ENCODE measurements at places on chromosomes 1 and 21.

- no peak for DNase-seq
Measured at GRCh38 chr1:151871284-151872030, 17.9 kb upstream of the THEM5 start.

- no peak for DNase-seq
Measured at GRCh38 chr1:99173282-99173681, 91.0 kb upstream of the PLPPR4 start.

DNA sequence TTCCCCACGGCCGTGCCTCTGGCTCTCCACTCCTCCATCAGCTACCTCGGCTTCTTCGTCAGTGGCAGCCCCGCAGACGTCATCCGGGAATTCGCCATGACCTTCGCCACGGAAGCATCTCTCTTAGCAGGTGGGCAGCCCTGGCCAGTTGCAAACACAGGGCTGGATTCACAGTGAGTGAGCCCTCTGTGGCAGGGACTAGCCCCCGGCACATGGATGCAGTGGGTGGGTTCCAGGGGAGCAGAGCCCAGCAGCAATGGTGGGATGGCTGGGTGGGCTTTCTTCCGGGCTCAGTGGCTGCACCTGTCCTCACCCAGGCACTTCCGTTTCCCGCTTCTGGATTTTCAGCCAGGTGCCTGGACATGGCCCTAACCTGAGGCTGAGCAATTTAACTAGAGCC lies 9.4 kb downstream of the UBASH3A start:
- no peak for DNase-seq

- DNase-seq: no peak
Measured at GRCh38 chr1:160114085-160114484, 1.5 kb upstream of the ATP1A2 start.

- no peak for DNase-seq
Measured at GRCh38 chr1:232209357-232209756, 420.6 kb downstream of the SIPA1L2 start.

GRCh38 chr1:200972985-200973742 lies 50.4 kb downstream of the KIF21B start:
- no peak for DNase-seq

DNA sequence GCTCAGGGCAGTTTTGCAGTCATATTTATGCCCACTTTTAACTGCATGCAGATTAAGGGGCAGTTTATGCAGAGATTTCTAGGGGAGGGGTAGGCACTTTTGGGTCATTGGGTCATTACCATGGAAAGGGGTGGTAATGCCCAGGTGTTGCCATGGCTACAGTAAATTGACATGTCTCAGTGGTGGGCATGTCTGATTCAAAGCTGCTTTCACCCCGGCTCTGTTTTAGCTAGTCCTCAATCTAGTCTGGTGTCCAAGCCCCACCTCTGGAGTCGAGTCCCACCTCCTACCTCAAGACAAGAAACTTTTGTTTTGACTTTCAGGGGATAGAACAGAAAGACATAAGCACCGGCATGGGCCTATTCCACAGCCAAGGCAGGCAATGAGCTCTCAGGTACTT lies 8.9 kb upstream of the NEK2 start:
- DNase-seq: no peak

- no peak for DNase-seq
Measured at GRCh38 chr1:91548376-91549040, 47.9 kb downstream of the CDC7 start.

- no peak for DNase-seq
Measured at GRCh38 chr1:18415448-18416027, 65.2 kb upstream of the KLHDC7A start.

- DNase-seq: no peak
Measured at GRCh38 chr1:19115082-19115808, 94.8 kb downstream of the UBR4 start.

- no peak for DNase-seq
Measured at GRCh38 chr1:156750711-156751450, 594 bp downstream of the HDGF start.

DNA sequence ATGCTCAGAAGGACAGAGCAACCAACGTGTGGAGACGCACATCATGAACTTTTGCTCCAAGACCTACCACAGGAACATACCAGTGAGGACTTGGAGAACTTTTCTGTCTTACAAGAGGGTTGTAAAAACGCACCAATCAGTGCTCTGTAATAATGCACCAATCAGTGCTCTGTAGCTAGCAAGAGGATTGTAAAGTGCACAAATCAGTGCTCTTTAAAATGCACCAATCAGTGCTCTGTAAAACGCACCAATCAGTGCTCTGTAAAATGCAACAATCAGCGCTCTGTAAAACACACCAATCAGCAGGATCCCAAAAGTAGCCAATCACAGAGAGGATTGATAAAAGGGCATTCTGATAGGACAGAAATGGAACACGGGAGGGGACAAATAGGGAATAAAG lies 40.4 kb upstream of the SPAG17 start:
- no peak for DNase-seq

DNA sequence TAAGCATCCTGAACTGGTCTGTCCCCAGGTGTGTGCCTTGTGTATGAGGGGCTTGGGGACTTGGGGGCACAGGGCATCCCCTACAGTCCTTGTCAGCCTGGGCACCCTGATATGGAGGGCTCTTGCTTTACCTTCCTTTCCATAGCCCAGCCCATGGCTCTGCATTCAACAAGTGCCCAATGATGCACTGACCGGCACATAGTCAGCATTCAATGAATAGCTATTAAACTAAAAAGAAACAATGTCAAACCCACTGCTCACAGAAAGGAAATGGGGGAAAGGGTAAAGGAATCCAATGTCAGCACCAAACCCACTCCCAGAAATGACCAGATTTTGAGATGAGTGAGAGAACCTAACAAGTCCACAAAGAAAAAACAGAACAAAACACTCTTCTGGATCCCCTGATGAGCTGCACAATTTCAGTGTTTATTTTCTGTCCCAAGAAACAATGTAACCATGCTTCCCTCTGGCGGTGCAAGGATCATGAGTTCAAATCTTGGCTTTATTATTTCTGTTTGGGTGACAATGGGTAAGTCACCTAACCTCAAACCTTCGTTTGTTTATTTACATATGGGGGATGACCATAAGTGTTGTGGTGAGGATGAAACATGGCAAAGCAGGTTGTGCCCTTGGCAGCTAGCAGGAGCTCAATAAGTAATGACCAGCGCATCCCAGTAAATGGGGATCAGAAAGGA lies 22.0 kb downstream of the SYT6 start:
- no peak for DNase-seq

- DNase-seq: no peak
Measured at GRCh38 chr1:209010475-209011230, 572.9 kb upstream of the CAMK1G start.

DNA sequence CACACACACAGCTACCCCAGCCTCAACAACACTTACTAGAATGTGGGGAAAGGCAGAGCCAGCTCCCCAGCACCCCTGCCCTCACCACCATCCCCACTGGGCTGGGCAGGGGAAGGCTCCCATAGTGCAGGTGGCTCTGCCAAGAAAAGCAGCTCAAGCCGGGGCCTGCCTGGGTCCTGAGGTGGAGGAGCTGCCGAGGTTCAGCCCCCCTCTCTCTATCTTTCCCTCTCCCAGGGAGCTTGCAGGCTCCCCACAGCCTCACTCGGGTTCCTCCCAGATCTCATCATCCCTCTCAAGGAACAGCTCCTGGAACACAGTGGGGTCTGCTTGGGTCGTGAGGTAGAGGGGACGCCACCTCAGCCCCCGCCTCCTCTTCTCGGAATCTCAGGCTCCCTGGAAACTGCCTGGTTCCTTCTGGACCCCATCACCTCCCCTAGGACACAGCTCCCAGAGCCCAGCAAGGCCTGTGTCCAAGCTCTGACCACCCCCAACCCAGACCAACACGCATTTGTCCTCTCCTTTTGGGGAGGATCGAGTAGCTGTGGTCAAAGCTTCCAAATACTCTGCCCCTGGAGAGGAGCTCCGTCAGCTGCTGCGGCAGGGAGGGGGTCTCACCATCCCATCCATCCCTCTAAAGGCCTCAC lies 704 bp downstream of the S100A16 start:
- DNase-seq: no peak

GRCh38 chr1:13760921-13761320 lies 60.9 kb downstream of the PRDM2 start:
- DNase-seq: no peak

- DNase-seq: no peak
Measured at GRCh38 chr1:239600588-239600987, 214.2 kb downstream of the CHRM3 start.

DNA sequence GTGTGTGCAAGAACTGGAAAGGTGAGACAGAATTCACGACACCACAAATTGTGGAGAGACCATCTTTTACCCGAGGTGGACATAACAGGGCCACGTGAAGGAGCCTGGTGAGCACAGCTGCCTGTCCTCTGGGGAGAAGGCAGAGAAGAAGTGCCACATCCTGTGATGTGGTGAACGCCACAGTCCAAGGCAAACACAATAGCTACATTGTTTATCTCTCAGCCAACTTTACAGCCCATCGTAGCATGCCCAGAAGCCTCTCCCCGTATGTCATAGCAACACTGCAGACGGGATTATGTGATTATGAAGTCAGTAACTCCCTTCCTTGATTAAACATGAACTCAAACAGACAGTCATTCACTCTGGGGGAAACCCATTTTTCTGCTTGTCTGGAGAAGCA lies 612.2 kb downstream of the SMYD3 start:
- DNase-seq: no peak

DNA sequence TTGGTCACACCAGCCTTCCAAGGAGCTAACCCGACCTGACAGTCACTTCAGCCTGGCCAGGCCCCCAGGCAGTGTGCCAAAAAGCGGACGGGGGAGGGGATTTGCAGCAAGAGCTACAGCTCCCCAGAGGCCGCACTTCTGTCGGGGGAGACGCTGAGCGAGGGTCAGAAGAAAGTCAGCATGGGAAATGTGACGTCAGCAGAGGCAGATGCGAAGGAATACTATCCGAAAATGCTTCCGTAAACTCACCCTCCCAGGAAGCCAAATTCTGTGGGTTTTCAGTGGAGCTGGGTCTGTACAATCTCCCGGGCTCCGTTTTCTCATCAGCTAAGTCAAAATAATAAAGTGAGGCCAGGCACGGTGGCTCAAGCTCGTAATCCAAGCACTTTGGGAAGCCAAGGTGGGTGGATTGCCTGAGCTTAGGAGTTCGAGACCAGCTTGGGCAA lies 28.5 kb upstream of the ECE1 start:
- peak; percentile 94 for DNase-seq

- no peak for DNase-seq
Measured at GRCh38 chr1:94607398-94607797, 65.8 kb upstream of the F3 start.

DNA sequence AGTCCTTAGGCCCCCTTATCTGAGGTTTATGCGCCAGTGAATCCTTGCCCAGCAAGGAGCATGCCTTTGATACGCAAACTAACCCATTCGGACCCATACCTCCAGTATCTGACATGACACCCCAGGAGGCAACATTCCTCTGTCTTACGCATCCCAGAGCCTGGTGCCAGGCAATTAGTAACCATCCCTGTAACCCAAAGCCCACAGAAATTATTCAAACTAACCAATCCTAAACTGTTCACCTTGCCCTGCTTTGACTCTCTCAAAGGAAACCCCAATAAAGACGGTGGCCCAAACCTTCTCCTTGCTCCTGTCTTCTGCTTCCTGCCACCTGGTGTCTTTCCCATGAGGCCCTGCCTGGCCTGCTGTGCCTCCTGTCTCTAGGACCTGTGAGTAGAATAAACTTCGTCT lies 36.4 kb downstream of the ZNF496 start:
- DNase-seq: no peak

DNA sequence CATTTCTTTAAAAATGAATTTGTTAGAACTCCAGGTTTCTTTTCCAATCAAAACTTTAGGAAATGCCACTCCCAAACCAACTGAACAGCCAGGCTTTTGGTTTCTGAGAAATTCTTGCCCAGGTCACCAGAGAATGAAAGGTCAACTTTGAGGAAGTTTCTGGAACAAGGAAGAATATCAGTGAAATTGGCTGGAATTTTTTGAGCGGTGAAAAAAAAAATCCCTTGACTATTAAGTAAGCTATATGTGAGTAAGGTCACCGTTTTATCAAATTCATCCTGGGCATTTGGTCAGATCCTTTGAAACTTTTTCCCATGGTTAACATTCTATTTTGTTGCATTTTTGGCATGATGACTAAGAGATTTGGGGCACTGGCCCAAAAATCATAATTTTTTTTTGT lies 469.3 kb downstream of the LTN1 start:
- DNase-seq: no peak

DNA sequence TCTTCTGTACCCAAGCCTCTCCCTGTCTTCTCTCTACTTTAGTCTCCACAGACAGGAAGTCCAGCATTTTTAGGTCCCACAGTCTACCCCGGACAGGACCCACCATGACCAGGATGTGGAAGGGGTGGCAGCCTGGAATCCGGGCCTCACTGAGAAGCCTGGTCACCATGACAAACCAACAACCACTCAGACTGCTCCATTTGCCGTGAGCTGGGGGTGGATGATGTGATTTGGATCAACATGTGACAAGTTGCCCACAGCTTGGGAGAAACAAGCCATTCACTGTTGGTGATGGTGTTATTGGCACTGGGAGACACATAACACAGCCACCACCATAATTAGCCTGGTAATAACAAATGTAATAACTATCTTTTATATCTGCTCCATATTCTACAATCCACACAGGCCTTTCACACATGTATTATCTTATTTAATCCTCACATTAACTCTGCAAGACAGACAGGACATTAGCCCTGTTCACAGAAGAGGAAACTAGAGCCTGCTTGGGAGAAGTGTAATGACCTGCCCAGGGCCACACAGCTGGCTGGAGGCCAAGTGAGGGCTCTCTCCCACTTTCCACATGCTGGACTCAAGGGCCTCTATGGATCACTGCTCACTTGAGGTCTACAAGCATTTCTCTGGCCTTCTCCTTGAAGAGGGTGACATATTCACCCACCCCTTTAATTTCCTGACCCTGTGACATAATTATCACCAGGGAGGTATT lies 22.9 kb downstream of the MEF2D start:
- DNase-seq: no peak

DNA sequence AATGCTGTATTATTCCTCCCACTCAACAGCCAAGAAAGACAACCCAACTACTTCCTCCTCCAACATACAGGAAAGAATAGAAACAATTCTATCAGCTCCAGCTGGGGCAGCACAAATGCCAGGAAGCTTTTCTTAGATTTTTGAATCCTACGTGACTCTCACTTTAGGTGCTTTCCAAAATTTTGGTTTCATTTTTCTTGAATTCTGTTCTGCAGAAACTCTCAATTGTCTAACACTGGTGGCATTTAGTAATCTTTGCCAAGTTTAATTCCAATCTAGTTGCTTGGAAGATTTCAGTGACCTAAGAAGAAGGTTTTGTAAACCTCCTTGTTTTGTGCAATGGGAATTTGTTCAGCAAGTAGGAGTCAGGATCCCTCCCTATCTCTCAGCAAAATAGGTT lies 37.1 kb upstream of the DOCK7 start:
- no peak for DNase-seq

GRCh38 chr1:154973344-154974101 lies 958 bp upstream of the CKS1B start:
- DNase-seq: peak; percentile 79

DNA sequence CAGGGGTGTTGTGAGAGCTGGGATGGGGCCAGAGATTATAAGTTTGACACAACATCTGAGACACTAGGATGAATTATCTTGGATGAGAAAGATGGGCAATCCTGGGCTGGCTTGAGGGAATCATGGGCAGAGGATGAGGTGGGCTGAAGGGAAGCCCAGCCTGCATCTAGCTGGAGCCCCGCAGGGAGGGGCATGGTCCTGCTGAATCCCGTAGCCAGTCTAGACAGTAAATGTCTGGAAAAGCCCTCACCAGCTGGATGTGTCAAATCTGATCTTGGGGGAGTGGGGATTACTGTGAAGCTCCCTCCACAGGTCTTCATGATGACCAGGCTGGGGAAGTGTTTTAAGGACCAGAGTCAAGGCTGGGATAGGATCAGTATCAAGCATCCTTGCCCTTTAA lies 3.6 kb upstream of the CASQ1 start:
- DNase-seq: no peak

Data from brain pericyte (primary cell).